ENCODE measurements at places on chromosomes 7 and 10.

DNA sequence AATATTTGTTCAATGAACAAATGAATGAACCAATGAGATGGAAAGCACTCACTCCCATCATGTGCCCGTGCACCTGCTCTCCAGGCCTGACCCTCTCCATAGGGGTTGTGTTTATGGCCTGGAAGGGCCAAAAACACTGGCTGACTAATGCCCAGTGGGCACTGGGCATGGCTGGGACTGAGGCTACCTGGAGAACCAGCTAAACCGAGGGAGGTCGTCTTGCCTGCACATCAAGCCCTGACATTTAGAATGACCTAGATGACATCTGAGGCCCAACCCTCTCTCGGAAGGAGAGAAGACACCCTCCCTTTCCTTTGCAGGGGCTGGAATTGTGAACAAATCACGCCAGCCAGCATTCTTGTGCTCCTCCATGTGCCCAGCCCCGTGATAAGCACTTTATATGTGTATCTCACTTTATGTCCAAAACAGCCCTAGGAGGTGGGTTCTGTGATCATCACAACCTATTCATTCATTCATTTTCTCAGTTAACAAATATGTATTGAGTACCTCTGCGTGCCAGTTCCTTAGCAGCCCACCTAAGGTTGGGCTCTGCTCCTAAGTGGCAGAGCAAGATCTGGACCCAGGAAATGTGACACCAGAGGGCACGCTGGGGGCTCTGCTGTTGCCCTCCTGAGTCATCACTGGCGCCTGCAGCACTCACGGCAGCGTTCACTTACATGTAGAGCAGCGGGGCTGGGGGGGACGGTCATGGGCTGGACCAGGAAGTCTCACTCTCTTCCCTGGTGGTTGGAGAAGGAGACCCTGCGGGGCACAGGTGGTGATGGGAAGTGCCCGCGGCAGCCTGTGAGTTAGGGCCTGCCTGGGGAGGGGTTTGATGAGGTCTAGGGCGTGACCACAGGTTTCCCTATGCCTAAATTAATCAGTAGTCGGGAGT, 52.0 kb downstream of the TSPAN15 start:
- no peak for DNase-seq

DNA sequence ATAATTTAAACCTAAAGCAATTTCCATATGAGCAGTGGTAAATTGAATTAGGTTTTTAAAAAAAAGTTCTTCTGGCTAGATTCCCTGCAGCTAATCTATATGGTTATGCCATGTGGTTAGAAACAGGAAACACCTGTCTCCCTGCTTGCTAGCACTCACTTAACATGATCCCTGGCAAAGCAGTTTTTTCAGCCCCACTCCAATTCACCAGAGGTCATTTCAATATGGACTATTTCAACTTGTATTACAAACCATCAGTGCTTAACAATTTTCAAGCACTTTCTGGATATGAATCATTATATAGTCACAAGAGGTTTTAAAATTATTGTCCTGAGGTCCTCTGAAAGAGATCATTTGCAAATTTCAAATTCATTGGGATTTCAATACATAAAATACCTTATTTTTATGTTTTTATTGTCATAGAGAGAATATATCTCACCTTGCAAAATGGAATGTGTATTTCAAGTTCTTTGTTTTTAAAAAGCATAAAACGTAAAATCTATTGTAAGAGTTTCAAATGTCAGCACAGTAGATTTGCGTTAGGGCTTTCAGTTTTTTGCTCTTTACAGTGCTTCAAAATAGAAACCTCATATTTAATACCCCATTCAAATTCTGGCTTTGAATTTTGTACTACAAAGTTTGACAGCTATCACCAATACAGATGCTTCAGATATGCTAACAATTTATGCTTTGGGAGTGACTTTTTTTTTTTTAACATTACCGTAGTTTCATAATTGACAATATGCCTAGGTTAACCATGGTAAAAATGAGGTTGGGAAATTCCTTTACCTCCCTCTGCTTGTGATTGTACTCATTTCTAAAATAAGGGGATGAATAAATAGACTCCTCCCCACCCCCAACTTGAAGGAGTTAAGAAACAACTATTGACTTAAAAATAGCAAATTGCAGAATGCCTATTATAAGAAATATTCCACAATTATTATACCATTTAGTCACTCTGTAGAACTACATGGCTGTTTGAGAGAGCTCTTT, 117.5 kb upstream of the HGF start:
- DNase-seq: peak; percentile 42

DNA sequence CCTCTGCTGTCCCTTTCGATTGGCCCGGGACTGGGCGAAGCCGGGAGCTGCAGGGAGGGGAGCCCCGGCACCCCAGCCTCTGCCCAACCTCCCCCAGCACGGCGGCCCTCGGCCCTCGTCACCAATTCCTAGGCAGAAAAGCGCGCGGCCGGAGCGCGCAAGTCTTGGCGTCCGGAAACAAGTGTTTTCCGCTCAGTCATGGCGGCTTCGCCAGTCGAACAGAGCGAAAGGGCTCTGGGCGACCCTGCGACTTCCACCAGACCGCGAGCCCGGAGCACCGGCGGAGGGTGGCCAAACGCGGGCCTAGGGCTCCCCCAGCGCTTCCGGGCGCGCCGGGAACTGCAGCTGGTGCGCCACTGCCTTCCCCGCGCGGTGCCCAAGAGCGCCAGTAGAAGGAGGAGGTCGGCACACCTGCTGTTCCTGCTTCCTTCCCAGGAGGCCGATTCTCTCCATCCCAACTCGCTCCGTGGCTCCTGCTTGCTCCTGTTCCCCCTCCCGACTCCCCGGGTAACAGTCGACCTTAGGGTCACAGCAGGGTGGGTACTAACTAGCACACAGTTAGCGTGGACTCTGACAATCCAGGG, 729.9 kb downstream of the ZWINT start:
- peak; percentile 27 for DNase-seq

GRCh38 chr7:75028299-75028698, 45.3 kb downstream of the RCC1L start:
- no peak for DNase-seq

DNA sequence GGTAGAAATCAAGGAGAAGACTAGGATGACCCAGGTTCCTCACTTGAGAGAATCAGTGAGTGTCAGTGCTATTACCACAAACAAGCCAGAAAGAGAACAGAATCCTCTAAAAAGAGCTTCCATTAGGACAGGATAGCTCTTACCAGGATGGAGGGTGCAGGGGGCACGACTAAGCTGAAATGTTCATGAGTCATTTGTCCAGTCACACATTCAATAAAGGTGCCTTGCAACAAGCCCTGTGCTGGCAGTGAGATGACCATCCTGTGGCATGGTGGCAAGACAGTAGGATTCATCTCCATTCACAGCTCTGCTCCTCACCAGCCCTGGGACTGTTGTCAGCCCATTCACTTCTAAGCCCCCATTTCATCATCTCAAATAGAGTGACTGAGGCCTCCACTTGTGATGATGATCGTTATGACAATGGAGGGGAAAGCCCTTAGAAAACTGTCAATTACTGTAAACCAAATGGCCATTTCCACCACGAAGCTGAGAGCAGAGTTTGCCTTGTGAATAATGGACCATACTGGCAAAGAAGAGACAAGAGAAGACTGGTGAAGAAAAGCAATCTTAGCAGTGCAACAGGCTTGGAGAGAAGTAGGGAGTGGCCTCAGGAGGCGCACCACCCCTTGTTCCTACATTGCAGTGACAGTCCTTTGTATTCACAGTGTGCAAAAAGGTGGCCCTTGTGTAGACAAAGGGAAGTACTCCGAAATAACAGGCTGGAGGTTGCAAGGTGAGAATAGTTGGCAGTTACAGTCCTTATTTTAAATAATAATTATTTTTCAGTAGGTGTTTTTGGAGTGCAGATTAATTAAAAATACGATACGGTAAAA, 9.0 kb upstream of the WIPF3 start:
- no peak for DNase-seq

DNA sequence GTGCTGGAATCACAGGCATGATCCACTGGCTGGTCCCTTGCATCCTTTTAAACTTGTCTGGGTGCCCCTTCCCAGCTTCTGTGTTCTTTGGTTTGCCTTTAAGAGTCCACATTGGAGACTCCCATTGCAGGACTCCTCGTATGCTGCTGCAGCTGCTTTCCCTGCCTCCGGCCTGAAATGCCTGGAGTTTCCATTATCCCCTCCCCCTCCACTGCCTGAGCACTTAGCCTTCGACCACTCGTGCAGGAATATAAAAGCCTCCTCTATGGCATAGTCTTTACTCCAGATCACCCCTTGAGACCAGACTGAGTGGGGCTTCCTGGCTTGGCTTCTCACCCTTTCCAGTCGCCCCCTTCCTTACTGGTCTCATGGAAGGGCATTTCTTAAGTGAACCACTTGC, 80.2 kb downstream of the RHOBTB1 start:
- DNase-seq: no peak

GRCh38 chr7:96235281-96235680, 86.6 kb downstream of the SLC25A13 start:
- DNase-seq: no peak

DNA sequence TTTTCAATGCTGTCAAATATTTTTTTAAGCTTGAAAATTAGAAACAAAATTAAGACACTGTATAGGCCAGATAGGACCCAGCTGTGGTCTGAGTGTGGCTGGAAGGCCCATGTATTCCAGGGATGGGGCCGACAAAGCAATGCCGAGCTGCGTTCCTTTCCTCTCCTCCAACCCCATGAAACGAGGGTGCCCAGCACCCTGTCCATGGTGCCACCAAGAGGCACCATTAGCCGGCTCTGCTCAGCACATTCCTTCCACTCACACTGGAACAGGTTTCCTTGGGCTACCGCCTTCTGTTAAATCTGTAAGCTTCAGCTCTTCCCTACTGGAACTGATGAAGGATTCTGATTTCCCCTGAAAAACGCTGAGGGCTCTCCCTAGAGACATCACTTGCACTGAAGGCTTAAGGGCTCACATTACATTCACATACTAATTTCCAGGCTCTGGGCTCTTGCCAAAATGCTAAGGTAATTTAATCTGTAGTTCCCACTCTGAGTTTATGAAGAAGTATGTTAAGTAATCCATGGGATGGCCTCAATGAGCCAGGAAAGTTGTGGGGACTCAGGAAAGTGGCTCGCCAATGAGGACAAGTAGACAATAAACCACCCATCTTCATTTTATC, 73.7 kb upstream of the CAMK2B start:
- DNase-seq: no peak

DNA sequence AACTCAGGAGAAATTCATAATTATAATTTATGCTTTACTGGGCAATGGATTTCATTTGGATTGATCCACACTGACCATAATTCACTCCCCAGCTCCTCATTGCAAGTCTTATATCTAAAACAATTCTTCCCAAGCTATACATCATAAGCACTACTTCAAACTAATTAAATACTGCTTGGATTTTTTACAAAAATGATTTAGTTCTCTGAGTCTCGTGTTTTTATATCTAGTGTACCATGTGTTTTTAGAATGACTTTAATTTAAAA, 443.8 kb downstream of the GPAM start:
- no peak for DNase-seq

DNA sequence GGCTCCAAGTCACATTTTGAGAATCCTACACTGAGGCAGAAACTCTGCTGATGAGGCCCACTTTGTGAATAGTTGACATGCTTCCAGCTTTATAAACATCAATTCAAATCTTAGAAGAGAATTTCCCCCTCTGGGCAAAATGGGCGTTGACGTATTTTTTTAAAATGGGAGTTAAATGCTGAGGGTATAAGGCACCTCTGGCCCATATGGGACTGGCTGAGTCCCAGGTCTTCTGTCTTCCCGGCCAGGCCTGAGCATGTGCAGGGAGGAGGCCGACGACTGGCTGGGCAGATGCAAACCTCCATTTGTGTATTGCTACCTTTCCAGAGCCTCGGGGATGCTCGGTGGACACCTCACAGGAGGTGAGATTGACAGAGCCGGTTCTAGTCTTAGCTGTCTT, 37.7 kb downstream of the BUB3 start:
- DNase-seq: no peak

DNA sequence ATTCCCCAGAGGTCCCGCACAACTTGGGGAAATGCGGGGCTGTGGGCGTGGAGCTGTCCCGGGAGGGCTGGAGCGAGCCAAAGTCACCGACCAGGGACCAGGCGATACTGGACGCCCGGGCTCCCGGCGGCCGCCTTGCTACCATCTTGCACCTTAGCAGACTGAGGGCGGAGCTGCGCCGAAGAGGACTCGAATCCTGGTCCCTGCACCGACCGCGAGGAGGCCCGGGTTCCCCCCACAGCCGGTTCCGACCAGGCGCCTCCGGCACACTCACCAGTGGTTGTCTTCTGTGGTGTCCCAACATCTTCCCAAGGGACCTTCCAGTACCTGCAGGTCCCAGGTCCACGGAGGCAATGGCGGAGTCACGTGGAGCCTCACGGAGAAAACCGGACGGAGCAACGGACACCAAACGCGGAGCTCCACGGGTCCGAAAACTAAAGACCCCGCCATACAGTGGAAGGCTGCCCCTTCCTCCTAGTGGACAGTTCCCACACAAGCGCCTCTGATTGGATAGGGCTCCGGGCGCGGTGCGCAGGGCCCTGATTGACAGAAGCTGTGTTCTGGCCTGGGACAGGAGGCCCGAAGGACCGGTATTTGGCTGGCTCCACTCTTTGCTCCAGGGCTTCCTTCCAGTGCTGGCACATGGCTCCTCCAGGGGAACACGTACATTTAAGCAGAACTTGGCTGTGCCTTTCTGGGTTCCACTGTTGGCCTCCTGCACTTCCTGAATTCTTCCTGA, 124.6 kb upstream of the ZNF479 start:
- no peak for DNase-seq

DNA sequence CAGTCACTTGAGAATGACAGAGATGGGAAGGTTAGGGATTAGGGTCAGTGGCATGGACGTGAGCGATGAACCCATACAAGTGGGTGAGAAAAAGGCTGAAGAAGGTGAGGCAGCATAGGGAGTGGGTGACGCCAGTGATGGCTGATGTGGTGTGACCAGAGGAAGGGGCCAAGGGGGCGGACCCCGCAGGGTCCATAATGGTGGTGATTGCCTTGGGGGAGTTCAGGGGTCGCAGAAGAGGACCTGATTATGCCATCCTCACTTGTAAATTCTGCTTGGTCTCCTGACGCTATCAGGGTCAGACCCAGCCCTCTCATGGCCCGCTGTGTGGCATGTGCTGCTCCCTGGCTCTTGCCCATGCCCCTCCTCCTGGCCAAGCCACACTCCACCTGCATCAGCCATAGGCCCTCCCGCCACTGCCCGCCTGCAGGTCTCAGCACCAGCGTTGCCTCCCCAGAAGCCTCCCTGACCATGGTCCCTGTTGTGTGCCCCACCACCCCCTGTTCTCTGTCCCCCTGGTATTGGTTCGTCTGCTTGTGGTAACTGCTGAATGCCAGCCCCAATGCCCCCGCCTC, 235.7 kb downstream of the EBF3 start:
- DNase-seq: no peak

DNA sequence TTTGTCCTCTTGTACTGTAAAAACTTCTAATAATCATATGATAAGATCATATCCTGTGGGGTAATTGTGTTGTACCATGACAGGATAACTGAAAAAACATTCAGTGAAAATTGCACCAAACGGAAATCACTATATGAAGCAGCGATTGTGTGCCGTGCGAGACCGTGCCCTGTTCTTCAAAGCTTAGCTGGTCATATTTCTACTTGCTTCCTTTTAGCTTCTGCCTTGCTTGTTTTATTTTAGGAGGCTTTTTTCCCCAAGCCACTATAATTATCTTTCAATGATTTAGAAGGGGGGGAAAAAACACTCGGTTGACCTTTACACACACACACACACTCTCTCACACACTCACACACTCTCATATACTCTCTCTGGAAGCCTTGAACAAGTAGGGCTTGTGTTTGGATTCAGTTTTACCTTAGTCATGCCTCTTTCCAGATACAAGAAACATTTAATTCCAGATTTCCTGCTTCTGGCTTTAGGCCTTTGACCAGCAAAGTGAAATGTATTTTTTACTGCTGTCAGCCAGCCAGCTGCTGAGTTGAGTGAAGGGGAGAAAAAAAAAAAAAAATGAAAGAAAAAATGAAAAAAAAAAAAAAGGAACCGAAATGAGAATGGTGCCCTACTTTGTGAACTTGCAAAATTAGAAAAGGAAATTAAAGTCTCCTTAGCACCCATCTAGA, 181.4 kb downstream of the ARID5B start:
- peak; percentile 52 for DNase-seq
